ENCODE measurements at places on chromosomes 2 and 18.
A peak's percentile ranks its signal among the peaks of the same experiment; 100 is the strongest.

DNA sequence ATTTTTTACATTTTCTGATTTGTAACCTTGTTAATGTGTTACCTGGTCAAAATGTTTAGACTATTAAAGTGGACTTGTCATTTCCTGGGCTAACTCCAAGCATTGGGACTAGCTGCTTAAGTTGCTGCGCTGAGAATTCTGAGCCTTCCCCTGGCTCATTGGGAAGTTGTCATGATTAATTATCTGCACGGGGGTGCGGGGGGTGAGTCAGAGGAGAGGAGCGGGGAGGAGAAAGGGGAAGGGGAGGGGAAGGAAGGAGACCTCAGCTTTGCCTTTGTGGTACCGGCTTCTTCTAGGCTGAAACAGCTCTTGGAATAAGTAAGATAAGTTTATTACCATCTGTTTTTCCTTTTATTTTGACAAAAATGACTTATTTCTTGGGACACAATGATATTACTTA lies 52.9 kb upstream of the APCDD1 start:
- ATAC-seq, result no peak

DNA sequence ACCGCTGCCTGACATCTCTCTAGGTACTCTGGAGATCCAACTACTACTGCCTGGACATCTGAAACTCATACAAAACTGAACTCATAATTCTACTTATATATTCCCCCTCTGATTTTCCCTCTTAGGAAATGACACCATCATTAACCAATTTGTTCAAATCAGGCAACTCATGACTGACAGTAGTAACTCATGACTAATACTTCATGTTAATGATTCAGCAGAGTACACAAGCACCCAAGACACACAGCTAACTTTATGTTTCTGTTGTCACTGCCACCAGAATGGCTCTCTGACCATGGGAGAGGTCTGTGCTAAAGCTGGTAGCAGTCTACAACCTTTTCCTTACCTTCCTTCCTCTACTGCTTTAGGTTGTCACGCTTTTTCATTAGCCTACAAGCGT lies 91.1 kb downstream of the ITSN2 start:
- no peak for ATAC-seq

GRCh38 chr2:171362396-171362795 lies 71.4 kb downstream of the METTL8 start:
- no peak for ATAC-seq

DNA sequence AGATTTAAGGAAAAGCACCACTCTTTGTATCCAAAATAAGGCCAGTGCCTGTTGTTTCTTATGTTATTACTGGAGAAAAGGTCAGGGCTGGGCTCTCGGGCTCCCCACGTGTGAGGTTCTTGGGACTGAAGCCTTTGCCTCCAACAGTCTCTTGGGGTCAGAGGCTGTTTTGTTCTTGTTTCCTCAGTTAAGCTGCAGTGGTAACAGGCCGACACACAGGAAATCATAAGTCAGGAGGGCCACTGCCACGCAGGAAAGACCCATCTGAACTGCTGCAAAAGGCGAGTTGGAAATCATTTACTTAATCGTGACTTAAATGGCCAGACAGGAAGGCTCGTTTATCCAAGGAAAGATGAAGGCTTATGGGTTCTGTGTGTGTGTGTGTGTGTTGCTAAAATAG lies 30.3 kb upstream of the IL37 start:
- no peak for ATAC-seq

DNA sequence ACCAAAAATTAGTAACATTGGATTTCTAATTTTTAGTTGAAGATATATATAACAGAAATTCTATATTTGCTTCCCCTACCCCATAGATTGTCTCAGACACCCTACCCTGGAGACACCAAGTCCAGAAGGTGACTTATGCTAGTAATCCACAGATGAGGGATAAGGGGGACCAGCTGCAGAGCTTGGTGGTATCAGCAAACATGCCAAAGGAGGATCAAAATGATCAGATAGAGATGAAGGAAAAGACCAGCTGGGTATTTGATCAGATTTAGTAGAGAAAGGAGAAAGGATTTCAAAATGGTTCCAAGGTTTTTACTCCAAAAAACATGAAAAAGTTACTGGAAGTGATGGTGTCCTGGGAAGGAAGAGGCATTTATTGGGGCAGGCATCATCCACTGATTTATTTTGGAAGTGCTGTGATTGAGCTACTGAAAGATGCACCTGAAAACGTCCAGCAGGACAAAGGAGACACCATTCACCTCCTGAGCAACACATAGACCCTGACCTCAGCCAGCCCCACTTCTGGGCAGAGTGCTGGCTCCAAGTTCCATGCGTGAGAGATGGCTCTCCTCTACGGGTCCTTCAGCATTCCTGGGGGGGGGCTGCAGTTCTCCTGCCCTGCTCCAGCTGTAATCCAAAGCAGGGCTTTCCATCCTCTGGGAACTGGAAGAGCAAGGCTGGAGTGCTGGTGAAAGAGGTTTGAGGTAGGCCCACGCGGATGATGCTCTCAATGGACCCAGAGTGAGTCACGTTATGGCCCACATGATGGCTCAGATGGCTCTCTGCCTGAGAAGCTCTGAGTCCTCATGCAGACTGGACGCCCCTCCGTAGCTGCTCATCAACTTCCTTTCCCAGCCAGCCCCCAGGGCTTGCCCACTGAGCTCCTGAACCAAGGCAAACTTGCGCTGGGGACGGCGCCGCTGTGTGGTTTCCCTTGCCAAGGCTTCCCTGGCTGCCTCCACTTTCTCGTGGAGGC lies 3.7 kb upstream of the LRRFIP1 start:
- ATAC-seq, result no peak

DNA sequence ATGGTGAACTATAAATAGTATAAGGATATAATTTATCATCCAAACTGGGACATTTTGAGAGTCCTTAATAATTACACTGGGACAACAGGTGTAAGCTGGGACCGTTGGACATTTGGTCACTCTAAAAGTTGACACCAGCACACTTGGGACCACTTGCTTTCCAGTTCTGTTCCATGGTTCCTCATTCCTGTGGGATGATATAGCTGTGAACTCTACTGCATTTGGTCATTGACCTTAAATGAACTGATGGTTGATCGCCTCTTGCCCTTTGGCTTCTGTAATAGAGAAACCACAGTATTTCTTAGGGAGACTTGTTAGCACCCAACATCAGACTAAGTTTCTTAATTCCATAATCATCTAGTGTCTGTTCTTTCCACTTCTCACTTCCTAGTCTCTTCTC lies 46.7 kb downstream of the EML6 start:
- no peak for ATAC-seq

- peak; percentile 70 for ATAC-seq
Observed at GRCh38 chr2:137208431-137208891, 443.1 kb downstream of the THSD7B start.

GRCh38 chr18:45275367-45276113 lies 339.7 kb upstream of the SLC14A2 start:
- ATAC-seq, result no peak

DNA sequence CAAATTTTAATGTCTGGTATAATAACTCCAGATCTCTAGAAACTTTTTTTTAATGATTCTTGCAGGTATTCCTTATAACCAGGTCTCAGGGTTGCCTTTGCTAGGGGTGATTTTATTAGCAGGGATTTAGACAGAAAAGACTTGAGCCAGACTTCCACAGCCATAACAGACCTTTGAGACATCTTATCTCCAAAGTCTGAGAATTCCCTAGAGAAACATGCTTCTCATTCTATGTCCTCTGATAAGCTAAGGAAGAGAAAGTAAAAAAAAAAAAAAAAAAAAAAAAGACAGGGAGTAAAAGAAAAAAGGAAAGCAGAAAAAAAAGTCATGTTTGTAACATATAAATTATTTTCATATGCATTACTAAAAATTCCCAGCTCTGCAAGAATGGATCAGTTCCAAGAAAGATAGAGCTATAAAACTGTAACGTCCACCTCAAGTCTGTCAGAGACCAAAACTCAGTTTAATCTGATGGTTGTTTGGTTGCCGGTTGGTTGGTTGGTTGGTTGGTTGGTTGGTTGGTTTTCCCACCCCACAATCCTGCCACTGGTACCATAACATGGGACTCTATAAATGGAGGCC lies 153.8 kb downstream of the COL6A3 start:
- ATAC-seq, result no peak

DNA sequence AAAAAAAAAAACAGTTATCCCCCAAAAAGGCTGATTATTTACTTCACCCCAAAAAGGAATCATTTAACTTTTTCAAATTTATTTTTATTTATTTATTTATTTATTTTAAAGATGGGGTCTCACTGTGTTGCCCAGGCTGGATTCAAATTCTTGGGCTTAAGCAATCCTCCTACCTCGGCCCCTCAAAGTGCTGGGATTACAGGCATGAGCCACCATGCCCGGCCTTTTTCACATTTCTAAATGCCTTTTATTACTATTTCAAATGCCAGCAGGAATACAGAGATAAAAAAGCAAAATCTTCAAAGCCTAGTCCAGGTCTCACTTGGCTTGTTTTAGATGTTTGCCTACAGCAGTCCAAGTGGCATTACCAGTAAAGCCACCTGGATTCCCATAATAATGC lies 239.1 kb downstream of the ALPK2 start:
- ATAC-seq, result no peak

DNA sequence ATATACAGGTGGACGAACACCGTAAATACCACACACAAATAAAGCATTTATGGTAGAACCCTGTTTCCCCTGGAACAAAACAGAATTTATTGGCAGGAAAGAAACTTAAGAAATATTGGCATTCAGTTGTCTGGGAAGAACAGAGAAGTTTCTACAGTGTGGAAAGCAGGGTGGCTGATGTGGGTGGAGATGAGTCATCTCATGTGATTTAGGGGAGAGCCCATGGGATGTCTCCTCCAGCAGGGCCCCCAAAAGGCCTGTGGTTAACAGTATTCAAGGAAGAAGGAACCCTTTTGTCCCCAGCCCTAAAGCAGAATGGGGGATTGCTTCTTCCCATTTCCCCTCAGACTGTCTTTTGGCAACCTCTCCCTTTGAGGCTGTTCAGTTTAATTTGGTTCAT lies 24.2 kb downstream of the SIX3 start:
- ATAC-seq, result no peak

GRCh38 chr2:134626781-134627180 lies 92.0 kb downstream of the TMEM163 start:
- ATAC-seq, result no peak

GRCh38 chr2:20539776-20540586 lies 93.1 kb downstream of the RHOB start:
- no peak for ATAC-seq

- ATAC-seq, result no peak
Observed at GRCh38 chr2:114724454-114724853, 282.0 kb downstream of the DPP10 start.

- no peak for ATAC-seq
Observed at GRCh38 chr2:228016402-228016801, 145.0 kb downstream of the DAW1 start.

DNA sequence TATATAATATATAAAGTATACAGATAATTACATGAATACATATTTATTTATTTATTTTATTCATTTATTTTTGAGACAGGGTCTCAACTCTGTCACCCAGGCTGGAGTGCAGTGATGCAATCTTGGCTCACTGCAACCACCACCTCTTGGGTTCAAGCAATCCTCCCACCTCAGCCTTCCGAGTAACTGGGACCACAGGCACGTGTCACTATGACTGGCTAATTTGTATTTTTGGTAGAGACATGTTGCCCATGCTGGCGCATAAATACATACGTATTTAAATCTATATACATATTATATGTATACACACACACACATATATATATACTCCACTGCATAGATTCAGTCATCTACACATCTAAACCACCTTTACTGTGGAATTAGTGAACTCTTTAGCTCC lies 20.6 kb upstream of the NDUFV2 start:
- no peak for ATAC-seq

GRCh38 chr2:240792629-240793312 lies 27.2 kb downstream of the KIF1A start:
- ATAC-seq, result no peak

- ATAC-seq, result no peak
Observed at GRCh38 chr2:144411473-144411872, 108.4 kb downstream of the ZEB2 start.

GRCh38 chr2:135945526-135945925 lies 39.9 kb downstream of the DARS1 start:
- no peak for ATAC-seq

DNA sequence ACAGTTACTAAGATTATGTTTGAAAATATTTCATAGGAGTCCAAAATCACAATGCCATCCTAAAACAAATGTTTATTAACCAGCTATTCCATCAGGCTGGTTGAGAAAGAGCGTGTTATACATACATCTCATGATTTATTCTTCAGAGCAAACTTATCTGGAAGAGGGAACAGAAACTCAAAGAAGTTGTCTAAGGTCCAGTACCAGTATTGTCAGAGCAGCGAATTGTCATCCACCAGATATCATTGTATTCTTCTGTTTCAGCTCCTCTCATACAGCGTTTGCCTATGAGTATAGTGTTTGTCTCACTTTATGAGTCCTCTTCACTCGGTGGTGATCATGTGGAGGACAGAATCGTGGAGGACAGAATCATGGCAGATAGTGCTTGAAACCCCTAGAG lies 238.2 kb downstream of the OSR1 start:
- no peak for ATAC-seq

GRCh38 chr18:56368066-56368465 lies 270.3 kb downstream of the TXNL1 start:
- no peak for ATAC-seq

- no peak for ATAC-seq
Observed at GRCh38 chr18:28359176-28359575, 182.2 kb upstream of the CDH2 start.

- no peak for ATAC-seq
Observed at GRCh38 chr2:122193622-122194021, 438.2 kb downstream of the TSN start.

DNA sequence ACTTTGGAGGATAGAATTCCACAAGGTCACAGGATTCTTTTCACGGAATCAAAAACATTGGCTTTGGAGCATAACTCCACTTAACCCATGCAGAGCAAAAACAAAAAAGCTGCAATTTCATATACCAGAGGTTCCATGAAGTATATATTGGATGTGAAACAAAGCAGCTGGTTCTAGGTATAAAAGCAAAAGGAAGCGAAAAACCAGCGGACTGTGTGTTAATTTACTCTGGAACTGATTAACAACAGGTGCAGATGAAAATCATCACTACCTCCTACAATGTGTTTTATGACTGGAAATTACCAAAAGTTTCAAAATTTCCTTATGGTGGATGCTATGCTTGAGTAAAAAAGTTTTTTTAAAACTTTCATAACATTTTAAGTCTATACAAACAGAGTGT lies 54.4 kb upstream of the LINC00305 start:
- ATAC-seq, result no peak

DNA sequence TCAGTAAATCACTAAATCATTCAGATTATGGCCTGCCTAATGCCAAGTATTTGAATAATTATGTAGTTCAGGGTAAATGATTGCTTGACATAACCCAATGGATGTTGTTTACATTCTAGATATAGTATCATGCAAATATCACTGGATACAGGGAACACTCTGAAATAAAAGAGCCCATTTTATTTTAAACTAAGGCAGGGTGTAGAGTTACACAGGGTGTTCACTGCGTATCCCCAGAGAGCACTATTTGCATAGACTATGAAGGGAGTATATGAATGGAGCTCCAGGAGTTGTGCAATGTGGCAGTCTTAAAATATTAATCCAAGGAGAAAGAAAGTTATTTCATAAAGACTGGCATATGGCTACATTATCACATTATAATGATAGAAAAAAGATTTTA lies 701.1 kb upstream of the KLHL29 start:
- ATAC-seq, result no peak
